ENCODE measurements at places on chromosomes 7 and 10.
A peak's percentile ranks its signal among the peaks of the same experiment; 100 is the strongest.

- H3K36me3 ChIP-seq, result no peaks in the 10 kb centered on the region
- no peak overlapping the region for H3K4me3 ChIP-seq
- no peak overlapping the region for H3K27ac ChIP-seq
- no peaks in the 10 kb centered on the region for H3K27me3 ChIP-seq
These were observed 16.2 kb downstream of the WDR91 start for GRCh38 chr7:135195156-135195555.

DNA sequence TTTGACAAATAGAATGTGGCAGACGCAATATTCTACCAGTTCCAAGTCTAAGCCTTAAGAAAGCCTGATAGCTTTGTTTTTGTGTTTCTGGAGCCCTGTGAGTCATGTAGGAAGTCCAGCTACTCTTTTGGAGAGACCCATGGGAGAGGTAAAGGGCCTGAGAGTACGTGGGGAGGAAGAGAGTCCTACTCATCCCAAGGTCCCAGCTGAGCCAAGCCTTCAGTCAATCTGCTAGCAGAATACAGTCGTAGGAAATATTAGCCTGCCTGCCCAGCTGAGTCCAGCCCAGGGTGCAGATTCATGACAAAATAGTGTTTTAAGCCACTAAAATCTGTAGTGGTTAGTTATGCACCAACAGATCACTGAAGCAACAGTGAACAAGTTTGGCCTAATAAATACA lies 9.0 kb upstream of the GNA12 start:
- DNase-seq, result no peak
- no peaks in the 10 kb centered on the region for H3K27me3 ChIP-seq
- no peak overlapping the region for H3K27ac ChIP-seq
- no peak overlapping the region for H3K4me3 ChIP-seq
- H3K4me1 ChIP-seq, result no peaks in the 10 kb centered on the region
- H3K36me3 ChIP-seq, result no peaks in the 10 kb centered on the region

DNA sequence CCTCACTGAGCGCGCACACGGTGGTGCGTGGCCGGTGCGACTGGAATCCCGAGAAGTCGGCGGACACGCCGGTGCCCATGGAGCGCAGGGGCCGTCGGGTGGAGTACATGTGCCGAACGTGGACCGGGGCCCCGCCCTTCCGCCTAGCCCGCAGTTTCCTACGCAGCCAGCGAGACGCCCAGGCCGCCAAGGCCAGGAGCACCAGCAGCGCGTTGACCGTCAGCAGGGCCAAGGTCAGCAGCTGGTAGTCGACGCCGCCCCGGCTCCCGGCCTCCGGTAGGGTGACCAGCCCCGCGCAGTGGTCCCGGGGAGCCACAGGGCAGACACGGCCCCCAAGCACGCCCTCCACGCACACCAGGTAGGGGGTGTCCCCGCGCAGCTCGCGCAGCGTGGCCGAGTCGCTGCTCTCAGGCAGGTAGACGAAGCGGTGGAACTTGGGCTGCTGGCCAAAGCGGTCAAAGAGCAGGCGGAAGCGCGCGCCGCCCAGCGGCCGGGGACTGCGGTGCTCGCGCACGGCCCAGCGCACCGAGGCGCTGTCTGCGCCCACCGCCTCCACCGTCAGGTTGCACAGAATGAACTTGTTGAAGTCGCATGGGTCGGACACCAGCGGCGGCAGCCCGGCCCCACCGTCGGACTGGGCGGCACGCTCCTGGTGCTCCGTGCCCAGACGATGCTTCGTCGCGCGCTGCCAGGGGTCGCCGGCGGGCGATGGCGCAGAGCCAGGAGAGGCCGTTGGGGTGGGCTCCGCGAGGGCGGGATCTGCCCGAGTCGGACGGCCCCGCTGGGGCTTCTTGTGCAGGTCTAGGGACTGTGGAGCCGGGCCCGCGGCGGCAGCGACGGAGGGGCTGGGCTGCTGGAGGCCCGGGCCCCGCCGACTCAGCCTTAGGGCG lies 2.2 kb downstream of the TRIL start:
- no peaks in the 10 kb centered on the region for H3K36me3 ChIP-seq
- H3K27me3 ChIP-seq, result no peaks in the 10 kb centered on the region
- no peak overlapping the region for H3K27ac ChIP-seq
- H3K4me1 ChIP-seq, result 0 out of 2 replicates have a peak, but pooled peaks cover 9% of the 10 kb centered on the region

- H3K4me3 ChIP-seq, result no peak overlapping the region
- H3K27ac ChIP-seq, result no peak overlapping the region
- no peaks in the 10 kb centered on the region for H3K27me3 ChIP-seq
- DNase-seq, result no peak
- peaks cover 49% of the 10 kb centered on the region for H3K36me3 ChIP-seq
- H3K4me1 ChIP-seq, result no peaks in the 10 kb centered on the region
These were observed 23.5 kb upstream of the CHST12 start for GRCh38 chr7:2379821-2380450.

DNA sequence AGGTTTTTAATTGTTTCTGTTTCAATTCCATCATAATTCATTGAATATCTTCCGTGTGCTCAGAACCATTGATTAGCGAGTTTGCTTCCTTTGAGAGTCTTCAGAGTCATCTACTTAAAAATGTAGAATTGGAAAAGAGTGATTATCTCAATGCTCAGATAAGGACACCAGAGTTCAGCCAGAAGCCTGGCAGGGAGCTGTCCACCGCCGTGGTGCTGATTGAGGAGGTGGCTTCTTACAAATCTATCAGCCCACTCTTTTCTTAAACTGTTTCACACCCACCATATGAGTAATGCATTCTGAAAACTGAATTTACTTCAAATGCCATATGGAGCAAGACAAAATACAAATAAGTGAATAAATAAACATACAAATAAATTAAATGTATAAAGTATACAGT lies 79.3 kb downstream of the INSYN2A start:
- peak; percentile 43 for DNase-seq
- no peak overlapping the region for H3K4me3 ChIP-seq
- H3K36me3 ChIP-seq, result no peaks in the 10 kb centered on the region
- no peaks in the 10 kb centered on the region for H3K27me3 ChIP-seq

- no peaks in the 10 kb centered on the region for H3K4me1 ChIP-seq
- DNase-seq, result peak; percentile 7
- no peaks in the 10 kb centered on the region for H3K27me3 ChIP-seq
- H3K27ac ChIP-seq, result no peak overlapping the region
- H3K4me3 ChIP-seq, result no peak overlapping the region
These were observed 55.8 kb downstream of the LOXL4 start for GRCh38 chr10:98212196-98212595.

DNA sequence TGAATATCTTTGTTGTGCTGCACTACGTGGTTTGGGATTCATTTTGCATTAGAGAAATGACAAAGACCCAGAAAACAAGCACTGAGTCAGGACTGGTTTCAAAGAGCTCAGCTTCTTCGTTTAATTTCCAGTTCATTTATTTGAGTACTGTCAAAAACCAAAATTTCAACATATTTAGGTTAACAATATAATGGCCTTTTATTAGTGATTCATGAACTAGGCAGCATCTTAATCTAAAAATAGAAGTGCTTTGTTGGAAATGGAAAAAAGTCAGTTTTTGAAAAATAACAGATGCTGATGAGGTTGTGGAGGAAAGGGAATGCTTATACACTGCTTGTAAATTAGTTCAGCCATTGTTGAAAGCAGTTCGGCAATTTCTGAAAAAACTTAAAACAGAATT lies 856.4 kb downstream of the LRMDA start:
- no peak for DNase-seq
- peaks cover 5% of the 10 kb centered on the region for H3K4me1 ChIP-seq
- peaks cover 11% of the 10 kb centered on the region for H3K27me3 ChIP-seq

- no peaks in the 10 kb centered on the region for H3K36me3 ChIP-seq
- H3K4me3 ChIP-seq, result no peak overlapping the region
- DNase-seq, result no peak
- H3K27ac ChIP-seq, result no peak overlapping the region
- no peaks in the 10 kb centered on the region for H3K27me3 ChIP-seq
- peaks cover 15% of the 10 kb centered on the region for H3K4me1 ChIP-seq
These were observed 27.0 kb downstream of the FAM53B start for GRCh38 chr10:124717041-124717757.

- no peaks in the 10 kb centered on the region for H3K27me3 ChIP-seq
- no peak overlapping the region for H3K4me3 ChIP-seq
- no peak overlapping the region for H3K27ac ChIP-seq
- H3K36me3 ChIP-seq, result no peaks in the 10 kb centered on the region
- no peaks in the 10 kb centered on the region for H3K4me1 ChIP-seq
These were observed 47.6 kb downstream of the PDGFA start for GRCh38 chr7:471866-472639.

DNA sequence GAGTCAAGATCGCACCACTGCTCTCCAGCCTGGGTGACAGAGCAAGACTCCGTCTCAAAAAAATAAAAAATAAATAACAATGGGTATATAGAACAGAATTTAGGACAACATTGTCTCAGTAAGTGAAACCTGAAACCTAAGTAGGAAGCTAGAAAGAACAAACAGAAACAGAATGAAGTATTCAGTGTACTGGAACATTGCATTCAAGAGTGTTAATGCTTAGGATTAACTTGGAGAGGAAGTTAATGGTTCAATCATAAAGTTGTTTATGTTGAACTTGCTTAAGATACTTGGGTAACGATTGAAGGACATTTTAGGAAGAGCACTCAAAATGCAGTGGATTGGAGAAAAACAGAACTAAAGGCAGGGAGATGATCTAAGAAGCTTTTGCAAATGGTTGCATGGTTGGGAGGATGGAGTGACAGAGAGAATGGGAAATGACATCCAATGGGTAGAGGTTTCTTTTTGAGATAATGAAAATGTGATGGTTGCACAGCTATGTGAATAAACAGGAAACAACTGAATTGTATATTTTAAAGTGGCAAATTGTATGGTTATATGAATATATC lies 233.7 kb downstream of the ADK start:
- no peaks in the 10 kb centered on the region for H3K4me1 ChIP-seq
- H3K27ac ChIP-seq, result no peak overlapping the region
- H3K4me3 ChIP-seq, result no peak overlapping the region
- DNase-seq, result no peak
- no peaks in the 10 kb centered on the region for H3K36me3 ChIP-seq
- no peaks in the 10 kb centered on the region for H3K27me3 ChIP-seq

DNA sequence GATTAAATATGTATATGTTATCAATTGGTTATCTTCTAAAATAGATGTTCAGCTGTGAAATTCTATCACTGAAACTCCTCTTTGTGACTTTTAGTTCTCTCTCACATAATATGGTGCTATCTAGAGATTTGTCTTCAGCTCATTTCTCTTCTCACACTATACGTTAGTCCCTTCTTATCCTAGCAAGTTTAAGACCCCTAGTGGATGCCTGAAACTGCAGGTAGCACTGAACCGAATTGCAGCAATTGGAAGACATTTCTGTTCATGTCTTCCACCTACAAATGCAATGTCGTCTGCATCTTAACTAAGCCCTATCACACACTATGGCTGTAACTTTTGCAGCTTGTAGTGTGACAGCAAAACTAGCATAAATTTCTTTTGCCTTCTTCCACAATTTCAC lies 442.7 kb upstream of the POM121L12 start:
- H3K36me3 ChIP-seq, result no peaks in the 10 kb centered on the region
- no peak overlapping the region for H3K4me3 ChIP-seq
- no peak overlapping the region for H3K27ac ChIP-seq
- no peak for DNase-seq

DNA sequence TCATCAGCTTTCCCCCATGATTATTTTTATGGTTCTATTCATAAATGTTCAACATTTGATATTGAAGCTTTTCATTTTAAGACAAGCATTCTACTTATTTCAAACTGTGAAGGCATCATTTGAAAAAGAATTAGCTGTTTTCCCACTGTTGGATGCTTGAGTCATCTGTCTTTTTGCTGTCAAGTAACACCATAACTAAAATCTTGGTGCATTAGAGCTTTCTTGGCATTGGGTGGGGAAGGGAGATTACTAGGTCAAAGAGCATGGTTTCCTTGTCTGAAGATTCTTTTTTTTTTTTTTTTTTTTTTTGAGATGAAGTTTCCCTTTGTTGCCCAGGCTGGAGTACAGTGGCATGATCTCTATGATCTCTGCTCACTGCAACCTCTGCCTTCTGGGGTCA lies 68.5 kb downstream of the CTBP2 start:
- no peak for DNase-seq
- no peak overlapping the region for H3K27ac ChIP-seq
- H3K4me1 ChIP-seq, result no peaks in the 10 kb centered on the region
- H3K4me3 ChIP-seq, result no peak overlapping the region
- H3K36me3 ChIP-seq, result 0 out of 2 replicates have a peak, but pooled peaks cover 3% of the 10 kb centered on the region
- no peaks in the 10 kb centered on the region for H3K27me3 ChIP-seq

GRCh38 chr10:128210215-128211063 lies 84.2 kb upstream of the MKI67 start:
- H3K4me3 ChIP-seq, result peak overlapping the region; percentile 68
- no peaks in the 10 kb centered on the region for H3K36me3 ChIP-seq
- no peak overlapping the region for H3K27ac ChIP-seq
- DNase-seq, result peak; percentile 51
- peaks cover 15% of the 10 kb centered on the region for H3K27me3 ChIP-seq
- no peaks in the 10 kb centered on the region for H3K4me1 ChIP-seq

DNA sequence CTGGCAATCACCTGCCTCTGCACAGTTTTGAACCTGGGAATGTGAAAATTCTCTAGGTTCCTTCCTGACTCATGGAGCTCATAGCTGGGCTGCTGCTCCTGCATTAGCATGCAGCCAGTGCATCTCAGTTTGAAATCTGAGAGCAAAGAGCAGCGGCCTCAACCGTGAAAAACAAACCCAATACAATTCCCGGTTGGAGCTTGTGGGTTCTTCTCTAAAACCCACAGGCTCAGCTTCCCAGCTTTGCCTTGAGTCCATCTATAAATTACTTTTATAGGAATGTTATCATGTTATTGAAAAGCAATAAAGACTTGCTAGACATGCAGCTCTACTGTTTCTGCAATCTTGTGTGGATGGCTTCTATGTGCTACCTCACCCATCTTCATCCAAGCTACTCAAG lies 191.7 kb downstream of the CXCL12 start:
- H3K4me3 ChIP-seq, result no peak overlapping the region
- no peak for DNase-seq
- H3K4me1 ChIP-seq, result peaks cover 4% of the 10 kb centered on the region
- no peak overlapping the region for H3K27ac ChIP-seq
- no peaks in the 10 kb centered on the region for H3K36me3 ChIP-seq
- H3K27me3 ChIP-seq, result no peaks in the 10 kb centered on the region

DNA sequence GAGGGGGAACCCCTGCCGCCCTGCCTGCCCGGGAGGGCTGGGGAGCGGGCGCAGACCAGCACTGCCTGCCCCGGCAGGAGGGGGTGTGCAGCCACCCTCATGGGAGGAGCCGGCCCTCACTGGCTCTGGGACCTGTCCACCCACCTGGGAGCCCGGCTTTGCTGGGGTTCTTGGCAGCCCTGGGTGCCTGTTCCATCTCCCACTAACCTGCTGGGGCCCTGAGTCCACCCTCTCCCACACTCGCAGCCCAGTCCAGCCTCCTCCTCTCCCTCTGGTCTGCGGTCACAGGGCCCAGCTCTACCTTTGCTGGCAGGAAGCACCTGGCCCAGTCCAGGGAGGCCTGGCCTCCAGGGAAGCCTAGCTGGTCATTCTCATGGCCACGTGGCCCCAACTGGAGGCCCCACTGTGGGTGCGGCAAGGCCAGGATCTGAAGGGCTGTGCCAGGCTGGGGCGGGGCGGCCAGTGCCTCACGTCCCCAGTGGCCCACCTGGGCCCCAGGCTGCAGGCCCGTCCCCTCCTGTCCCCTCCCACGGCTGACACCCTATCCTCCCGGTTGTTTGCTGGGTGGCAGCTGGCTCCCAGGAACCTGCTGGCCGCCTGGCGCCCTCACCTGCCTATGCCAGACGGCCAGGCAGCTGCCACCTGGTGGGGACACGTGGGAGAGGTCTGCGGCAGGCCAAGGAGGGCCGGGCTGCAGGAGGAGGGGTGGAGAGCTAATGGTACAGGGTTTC lies at the start of gene TMEM184A:
Gene TMEM184A (minus strand): TSS at position 393 of the 731 bp plus-strand sequence. CDS start 721 bp downstream, outside the sequence.
- no peaks in the 10 kb centered on the region for H3K36me3 ChIP-seq
- DNase-seq, result peak; percentile 96
- no peaks in the 10 kb centered on the region for H3K27me3 ChIP-seq
- peak within 1 kb of the TSS; percentile 99 for H3K27ac ChIP-seq
